ENCODE measurements at places on chromosomes 6 and 20. TPM values are rescaled to one million over a fixed set of nuclear protein-coding genes. Genes with fewer than 3 reads are reported as not detected.

SLC17A2 gene
- not detected for polyA plus RNA-seq

GRCh38 chr20:49292010-49292409 is 14.2 kb upstream of the ZNFX1 start:
- no peak overlapping the region for H3K4me3 ChIP-seq
- no peak overlapping the region for H3K27ac ChIP-seq
- peaks cover 38% of the 10 kb centered on the region for H3K36me3 ChIP-seq

DNA sequence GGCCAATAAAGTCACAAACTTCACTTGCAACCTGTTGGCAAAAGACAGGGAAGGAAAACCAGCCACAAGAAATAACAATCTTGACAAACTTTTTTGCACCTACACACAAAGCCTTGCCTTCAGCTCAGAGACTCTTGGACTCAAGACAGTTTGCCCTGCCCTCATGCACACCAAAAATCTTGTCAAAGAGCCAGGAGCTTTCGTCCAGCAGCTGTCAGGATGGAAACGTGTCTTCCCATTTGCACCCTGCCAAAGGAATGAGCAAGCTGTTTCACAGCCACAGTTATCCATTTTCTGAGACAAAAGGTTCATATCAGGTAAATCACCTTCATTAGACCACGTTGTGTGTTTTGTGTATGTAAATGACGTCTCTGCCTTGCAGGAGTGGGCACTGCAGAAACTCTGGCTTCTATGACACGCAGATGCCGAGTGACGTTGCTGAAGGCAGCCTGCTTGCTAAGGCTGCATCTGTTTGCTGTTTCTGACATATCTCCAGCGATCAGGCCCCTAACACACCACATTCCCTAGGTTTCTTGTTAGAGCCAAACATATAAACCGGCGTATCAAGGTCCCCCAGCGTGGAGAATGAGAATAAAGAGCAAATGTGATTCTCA is 193.4 kb downstream of the SYNDIG1 start:
- H3K27me3 ChIP-seq: peaks cover 22% of the 10 kb centered on the region
- H3K4me1 ChIP-seq: peaks cover 4% of the 10 kb centered on the region
- no peak overlapping the region for H3K27ac ChIP-seq
- H3K4me3 ChIP-seq: no peak overlapping the region

DNA sequence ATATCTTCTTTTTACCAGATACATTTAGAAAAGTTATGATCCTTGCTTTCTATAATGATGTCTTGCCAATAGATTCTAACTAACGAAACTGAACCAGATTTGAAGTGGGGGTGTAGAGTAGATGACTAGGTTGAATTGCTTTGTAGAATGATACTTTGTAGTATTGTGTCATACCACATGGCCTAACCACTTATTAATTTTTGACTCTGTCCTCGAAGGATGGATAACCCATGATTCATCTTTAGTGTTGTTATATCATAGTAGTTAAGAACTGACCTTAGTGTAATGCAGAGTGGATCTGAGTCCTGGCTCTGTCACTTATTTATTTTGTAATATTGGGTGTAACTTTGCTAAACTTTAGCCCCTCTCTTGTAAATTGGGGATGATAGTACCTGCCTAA is 4.5 kb downstream of the PHF3 start:
- no peak overlapping the region for H3K4me3 ChIP-seq
- peaks cover 5% of the 10 kb centered on the region for H3K36me3 ChIP-seq
- H3K4me1 ChIP-seq: peaks cover 2% of the 10 kb centered on the region
- no peak overlapping the region for H3K27ac ChIP-seq
- H3K27me3 ChIP-seq: no peaks in the 10 kb centered on the region

GRCh38 chr6:6631534-6632276 is 43.2 kb downstream of the LY86 start:
- no peaks in the 10 kb centered on the region for H3K4me1 ChIP-seq
- no peak for DNase-seq
- H3K27ac ChIP-seq: no peak overlapping the region
- no peak overlapping the region for H3K4me3 ChIP-seq
- no peaks in the 10 kb centered on the region for H3K36me3 ChIP-seq

GRCh38 chr20:25444556-25444955 is 37.1 kb downstream of the GINS1 start:
- no peak overlapping the region for H3K27ac ChIP-seq
- no peak for DNase-seq

- no peaks in the 10 kb centered on the region for H3K27me3 ChIP-seq
- no peak for DNase-seq
- H3K27ac ChIP-seq: no peak overlapping the region
- no peaks in the 10 kb centered on the region for H3K4me1 ChIP-seq
- H3K4me3 ChIP-seq: no peak overlapping the region
Measured at GRCh38 chr6:1940381-1940780, 305.0 kb downstream of the GMDS start.

DNA sequence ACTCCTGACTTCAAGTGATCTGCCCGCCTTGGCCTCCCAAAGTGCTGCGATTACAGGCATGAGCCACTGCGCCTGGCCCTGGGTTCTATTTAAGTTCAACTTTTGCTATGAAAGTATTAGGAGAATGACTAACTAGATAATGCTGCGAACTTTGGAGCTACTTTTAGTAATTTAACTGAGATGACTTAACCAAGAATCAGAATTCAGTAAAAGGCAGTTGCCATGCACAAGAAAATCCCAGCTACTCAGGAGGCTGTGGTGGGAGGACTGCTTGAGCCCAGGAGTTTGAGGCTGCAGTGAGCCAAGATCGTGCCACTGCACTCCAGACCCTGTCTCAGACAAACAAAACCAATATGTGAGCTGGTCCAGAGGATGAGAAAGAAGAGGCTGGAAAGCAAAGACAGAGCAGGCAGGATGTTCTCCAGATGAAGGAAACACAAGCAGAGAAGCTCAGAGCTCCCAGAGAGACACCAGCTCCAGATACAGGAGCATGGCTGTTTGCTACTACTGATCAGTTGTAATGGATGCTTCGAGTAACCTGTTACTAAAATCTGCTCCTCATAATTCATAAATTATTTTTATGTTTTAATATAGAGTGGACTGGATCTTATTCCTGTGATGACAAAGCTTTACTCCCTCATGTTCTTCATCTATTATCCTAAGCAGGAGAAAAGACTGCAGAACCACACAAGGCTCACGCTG is 23.9 kb downstream of the ZNF217 start:
- H3K27me3 ChIP-seq: no peaks in the 10 kb centered on the region
- H3K4me3 ChIP-seq: no peak overlapping the region
- no peak for DNase-seq
- peaks cover 2% of the 10 kb centered on the region for H3K4me1 ChIP-seq
- peaks cover 61% of the 10 kb centered on the region for H3K36me3 ChIP-seq

GRCh38 chr6:15426395-15426794 is 180.5 kb downstream of the JARID2 start:
- no peaks in the 10 kb centered on the region for H3K27me3 ChIP-seq
- H3K4me1 ChIP-seq: peaks cover 20% of the 10 kb centered on the region
- no peak overlapping the region for H3K27ac ChIP-seq
- no peak for DNase-seq

GRCh38 chr6:170174771-170175643 is 115.9 kb downstream of the DLL1 start:
- no peak overlapping the region for H3K4me3 ChIP-seq
- no peak for DNase-seq
- no peaks in the 10 kb centered on the region for H3K27me3 ChIP-seq
- H3K36me3 ChIP-seq: no peaks in the 10 kb centered on the region
- no peak overlapping the region for H3K27ac ChIP-seq
- peaks cover 2% of the 10 kb centered on the region for H3K4me1 ChIP-seq

TRAPPC3L gene
- polyA plus RNA-seq: not detected

DNA sequence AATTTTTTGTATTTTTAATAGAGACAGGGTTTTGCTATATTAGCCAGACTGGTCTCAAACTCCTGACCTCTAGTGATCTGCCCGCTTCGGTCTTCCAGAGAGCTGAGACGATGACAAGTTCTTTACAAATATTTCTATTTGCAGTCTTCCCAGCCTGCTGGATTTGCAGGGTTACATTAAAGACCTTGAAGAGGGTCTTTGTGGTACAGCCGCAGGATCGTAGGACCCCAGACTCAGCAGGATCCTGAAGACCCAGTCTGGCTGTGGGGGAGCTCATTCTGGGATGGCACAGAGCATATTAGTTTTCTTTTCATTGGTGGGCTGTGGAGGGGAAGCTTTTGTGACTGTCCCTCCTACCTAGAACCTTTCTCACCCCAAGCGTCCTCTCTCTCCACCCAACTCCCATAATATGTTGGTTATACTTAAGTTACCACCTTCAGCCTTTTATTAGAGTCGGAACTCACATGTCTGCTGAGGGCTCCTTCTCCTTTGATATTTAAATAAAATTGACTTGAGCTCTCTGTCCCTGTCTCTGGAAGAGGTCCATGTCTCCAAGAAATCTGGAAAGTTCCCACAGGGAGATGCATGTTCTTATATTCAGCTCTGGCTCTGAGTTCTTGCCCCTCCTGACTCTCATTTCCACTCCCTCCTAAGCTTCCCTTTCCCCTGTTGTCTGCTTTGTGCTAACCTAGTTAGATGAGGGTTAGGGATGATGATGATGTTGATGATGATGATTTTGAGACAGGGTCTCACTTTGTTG is 72.0 kb downstream of the TIAM2 start:
- no peaks in the 10 kb centered on the region for H3K36me3 ChIP-seq
- H3K27me3 ChIP-seq: no peaks in the 10 kb centered on the region
- DNase-seq: no peak
- peak overlapping the region; percentile 10 for H3K27ac ChIP-seq
- H3K4me3 ChIP-seq: no peak overlapping the region

Data from IMR-90 (cell line).